CD4-positive, alpha-beta T cell (primary cell): ENCODE measurements at places on chromosomes 2 and 18. TPM values are rescaled to one million over a fixed set of nuclear protein-coding genes. Genes with fewer than 3 reads are reported as not detected.

Gene CHST9
- total RNA-seq = not detected

- no peak for DNase-seq
Observed at GRCh38 chr2:186780701-186781316, 68.2 kb downstream of the ZSWIM2 start.

GRCh38 chr2:3108710-3109702 is 268.6 kb downstream of the EIPR1 start:
- DNase-seq = no peak

Gene AFG3L2
- 46.8 TPM for total RNA-seq

DNA sequence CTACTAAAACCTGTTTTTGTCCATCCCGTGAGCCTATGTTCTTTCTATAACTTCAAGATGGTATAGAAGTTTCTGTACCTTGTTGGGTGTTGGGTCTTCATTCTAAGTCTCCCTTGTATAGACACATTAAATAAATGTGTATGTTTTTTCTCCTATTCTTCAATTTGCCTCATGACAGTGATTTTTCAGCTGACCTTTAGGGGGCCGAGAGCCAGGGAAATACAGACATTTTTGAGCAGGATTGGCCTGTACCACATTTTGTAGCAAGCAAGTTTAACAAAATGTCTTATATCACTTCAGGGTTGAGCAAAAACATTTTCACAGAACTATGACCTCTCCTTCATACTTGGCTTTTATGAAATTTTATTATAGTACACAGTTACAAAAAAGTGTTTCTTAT is 495.4 kb upstream of the CDH7 start:
- no peak for DNase-seq

DNA sequence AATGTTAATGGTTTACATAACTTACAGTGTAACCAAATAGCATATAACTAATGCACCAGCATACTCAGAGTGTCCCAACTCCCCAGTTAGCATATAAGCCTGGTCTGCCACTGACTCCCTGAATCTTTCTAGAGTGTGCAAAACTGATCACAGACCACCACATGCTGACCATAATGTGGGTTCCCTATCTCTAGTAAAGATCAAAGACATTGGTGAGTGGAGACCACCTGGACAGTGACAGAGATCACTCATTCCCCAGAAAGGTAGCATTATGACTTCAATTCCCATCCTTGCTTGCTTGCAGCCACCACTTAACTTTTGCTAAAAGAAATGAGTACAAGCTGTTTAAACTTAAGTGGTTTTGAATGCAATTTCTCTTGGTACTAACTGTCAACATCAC is 39.0 kb downstream of the KANSL1L start:
- DNase-seq = no peak

Gene PID1
- 0.38 TPM for total RNA-seq

- no peak for DNase-seq
Observed at GRCh38 chr18:54794823-54795222, 33.5 kb upstream of the RAB27B start.

Gene IL37
- not detected for total RNA-seq

- DNase-seq = no peak
Observed at GRCh38 chr2:122656403-122656802, 901.0 kb downstream of the TSN start.

Gene SP5
- total RNA-seq = not detected

DNA sequence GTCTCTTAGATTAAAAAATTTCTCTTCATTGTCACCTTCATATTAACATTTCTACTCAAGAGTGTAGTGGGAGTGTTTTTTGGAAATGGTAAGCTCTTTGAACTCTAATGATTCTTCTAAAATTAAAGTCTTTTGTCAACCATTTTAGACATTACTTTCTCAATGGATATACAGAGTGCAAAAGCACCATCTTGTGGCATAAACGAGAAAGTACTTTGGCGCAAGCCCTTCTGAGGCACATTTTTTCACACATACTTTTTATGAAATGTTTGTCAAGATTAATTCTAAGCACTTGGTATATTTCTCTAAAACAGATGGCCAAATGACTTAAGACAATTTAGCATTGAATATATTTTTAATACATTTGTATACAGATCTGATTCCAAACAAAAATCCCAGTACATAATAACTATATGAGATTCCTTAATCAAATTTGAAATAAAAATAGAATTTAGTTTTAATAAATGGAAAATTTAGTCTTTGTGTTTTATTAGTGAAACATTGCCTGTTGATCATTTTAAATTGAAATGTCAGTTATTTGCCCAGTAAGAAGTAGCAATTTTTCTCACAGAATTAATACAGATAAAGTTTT is 63.3 kb upstream of the GALNT5 start:
- peak; percentile 48 for DNase-seq

Gene CHRNG
- not detected for total RNA-seq

GRCh38 chr2:164485541-164485940 is 135.7 kb downstream of the GRB14 start:
- no peak for DNase-seq

DNA sequence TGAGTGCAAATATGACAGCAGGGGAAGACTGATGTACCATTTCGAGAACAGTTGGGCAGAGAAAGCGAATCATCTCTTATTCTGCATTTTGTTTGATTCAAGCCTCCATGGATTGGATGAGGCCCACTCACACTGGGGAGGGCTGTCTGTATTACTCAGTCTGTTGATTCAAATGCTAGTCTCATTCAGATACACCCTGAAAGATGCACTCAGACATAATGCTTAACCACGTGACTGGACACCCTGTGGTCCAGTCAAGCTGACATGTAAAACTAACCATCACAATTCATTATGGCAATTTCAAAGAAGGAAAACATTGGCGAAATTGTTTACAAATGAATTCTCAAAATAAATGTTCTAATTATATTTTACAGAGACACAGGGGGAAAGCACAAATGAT is 1210.2 kb downstream of the DPP10 start:
- no peak for DNase-seq

GRCh38 chr2:144630459-144631215 is 110.7 kb upstream of the ZEB2 start:
- no peak for DNase-seq

DNA sequence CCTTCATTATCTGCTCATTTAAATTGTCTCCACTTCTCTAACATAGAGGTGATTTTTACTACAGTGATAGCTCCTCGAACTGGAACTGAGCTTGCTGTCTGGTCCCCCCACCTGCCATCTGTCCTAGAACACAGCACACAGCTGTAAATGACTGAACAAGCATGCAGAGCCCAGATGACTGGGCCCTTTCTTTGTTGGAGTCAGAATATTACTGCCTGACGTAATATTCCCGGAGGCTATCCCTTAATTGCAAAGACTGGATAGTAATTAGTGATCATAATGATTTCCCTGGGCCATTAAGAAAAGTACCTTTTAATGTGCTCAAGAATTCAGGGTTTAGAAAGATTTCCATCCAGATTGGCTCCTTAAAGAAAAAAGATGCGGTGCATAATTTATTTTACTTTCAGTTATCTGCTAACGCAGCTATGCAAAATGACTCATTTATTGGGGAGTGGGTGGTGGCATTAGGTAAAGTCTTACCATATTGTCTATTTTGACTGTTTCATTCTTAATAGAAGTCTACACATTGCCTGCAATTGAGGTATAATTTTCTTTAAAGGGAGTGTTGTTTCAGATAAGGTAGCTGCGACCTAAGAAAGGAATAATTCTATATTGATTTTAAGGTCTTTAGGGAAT is 84.4 kb downstream of the MAP4K4 start:
- no peak for DNase-seq

Gene C2orf15
- 2.8 TPM for total RNA-seq

GRCh38 chr2:1798115-1798784 is 53.9 kb upstream of the PXDN start:
- no peak for DNase-seq

- DNase-seq = no peak
Observed at GRCh38 chr2:120910164-120910563, 174.5 kb downstream of the GLI2 start.

DNA sequence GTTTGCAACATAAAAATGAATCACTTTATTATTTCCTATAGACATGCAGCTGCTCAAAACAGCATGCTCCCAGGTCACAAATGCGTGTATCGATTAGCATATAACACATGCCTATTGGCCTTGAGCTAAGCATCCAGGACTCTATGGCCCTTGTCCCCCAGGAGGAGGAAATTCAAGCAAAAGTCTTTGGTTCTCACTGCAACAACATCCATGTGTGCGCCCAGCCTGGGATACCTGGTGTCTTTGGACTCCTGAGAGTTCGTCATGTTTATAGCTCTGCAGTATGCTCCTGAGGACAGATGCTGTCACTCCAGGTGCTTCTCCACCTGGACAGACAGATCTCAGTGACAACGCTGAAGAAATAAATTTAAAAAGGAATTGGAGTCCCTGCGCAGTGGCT is 284.6 kb downstream of the PHLPP1 start:
- DNase-seq = no peak

Gene CREB1
- total RNA-seq = 62.5 TPM

GRCh38 chr2:176583607-176584006 is 314.4 kb downstream of the MTX2 start:
- no peak for DNase-seq

Gene TMEM198
- 0.91 TPM for total RNA-seq

DNA sequence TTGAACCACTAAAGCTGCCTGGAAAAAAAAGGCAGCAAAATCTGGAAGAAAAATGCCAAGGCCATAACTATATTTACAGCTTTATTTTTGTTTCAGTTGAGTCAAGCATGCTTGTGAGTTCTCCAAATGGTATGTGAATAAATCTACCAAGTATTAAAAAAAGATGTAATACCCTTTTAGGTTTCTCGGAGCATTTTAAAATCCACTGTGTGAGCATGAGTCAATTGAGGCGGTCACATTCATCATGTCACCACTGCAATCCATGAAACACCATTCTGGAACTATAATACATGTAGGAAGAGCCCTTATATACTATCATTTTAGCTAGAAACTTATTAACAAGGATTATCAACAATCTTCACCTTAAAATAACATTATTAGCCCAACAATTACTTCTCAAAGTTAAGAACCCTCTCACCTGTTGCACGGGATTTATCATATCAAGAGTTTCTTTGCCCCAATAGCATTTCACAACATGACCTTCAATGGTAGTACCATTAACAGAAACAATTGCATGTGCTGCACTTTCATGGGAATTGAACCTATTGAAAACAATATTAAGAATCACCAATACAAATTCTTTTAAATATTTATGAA is 24.2 kb upstream of the C2orf42 start:
- no peak for DNase-seq

GRCh38 chr18:47191961-47192360 is 15.8 kb upstream of the IER3IP1 start:
- DNase-seq = no peak

Gene SCYGR4
- total RNA-seq = not detected

Gene G6PC2
- total RNA-seq = not detected

DNA sequence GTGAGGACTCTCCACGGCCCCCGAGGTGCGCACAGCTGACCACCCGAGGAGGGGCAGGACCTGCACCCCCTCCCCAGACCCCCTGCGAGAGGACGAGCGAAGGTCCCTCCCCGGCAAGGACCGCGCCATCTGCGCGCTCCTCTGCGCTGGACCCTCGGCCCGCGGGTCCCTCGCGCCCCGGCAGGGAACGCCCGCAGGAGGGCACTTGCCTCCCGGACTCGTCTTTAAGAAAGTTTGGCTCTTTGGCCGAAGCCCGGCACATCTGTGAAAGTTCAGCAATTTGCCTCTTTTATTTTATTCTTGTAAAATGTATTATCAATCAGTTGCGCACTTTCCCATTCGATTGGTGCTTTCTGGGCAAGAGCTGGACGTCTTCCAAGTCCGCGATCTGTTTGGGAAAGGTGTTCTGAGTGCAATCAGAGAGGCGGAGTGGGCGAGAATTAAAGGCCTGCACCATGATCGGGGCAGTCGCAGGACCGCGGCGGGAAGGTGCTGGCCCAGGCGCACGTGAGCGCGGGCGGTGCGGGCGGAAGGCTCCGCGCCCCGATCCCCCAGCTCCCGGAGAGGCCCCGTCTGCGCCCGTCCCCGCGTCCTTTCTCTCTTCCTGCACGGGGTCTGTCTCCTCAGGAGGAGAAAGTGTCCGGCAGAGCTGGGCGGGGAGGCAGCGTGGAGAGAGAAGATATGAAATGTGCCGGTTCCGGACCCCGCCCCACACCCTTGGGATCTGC is 1.6 kb upstream of the ALKAL2 start:
- no peak for DNase-seq

Gene OTX1
- not detected for total RNA-seq

DNA sequence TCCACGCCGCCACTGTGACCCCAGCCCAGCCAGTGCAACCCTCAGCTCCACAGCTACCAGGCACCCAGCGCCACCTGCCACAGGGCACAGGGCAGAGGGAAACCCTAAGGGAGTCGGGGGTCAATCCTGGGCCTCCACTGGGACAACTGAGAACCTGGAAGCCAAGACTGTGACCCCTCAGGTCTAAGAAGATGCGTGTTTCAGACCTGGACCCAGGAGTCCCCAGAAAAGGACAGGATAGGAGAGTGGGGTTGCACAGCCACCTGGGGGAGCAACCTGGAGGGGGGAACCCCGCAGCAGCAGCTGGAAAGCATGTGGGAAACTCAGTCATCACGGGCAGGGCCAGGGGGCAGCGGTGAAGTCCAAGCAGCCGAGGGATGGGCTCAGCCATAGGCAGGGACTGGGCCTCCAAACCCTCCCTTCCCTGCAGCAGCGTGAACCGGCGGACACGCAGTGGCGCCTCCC is 4.1 kb downstream of the ESPNL start:
- DNase-seq = no peak

DNA sequence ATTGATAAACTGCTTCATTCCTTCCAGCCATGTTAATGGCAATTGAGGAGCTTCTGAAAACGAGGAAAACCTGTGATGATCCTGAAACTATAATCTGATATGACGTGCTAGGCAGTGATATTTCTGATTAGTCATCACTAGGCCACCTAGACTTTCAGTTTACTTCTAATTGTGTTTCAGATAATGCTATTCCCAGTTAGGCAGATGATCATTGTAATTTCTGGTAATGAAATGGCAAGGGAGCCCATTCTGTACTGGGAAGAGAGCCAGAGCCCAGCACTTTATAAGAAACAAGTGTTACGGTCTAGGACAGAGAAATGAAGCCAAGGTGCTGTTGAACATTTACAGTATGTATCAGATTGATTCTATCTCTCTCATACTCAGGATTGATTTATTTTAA is 106.2 kb downstream of the CPO start:
- DNase-seq = no peak
